ENCODE measurements at places on chromosomes 2 and 18. TPM values are rescaled to one million over a fixed set of nuclear protein-coding genes. Genes with fewer than 3 reads are reported as not detected.

FRZB gene
- not detected for total RNA-seq

NTSR2 gene
- not detected for total RNA-seq

HSPD1 gene
- total RNA-seq: 163 TPM

FAM136A gene
- 30.9 TPM for total RNA-seq

STAM2 gene
- total RNA-seq: 5.7 TPM

ANKRD30BL gene
- not detected for total RNA-seq

FSHR gene
- not detected for total RNA-seq

PFN4 gene
- total RNA-seq: not detected

TOGARAM2 gene
- total RNA-seq: 4.8 TPM

GLI2 gene
- not detected for total RNA-seq

GALNT3 gene
- 4.5 TPM for total RNA-seq

ANKRD29 gene
- not detected for total RNA-seq

CTAGE1 gene
- not detected for total RNA-seq

NEMP2 gene
- total RNA-seq: 7.8 TPM

IFIH1 gene
- 30.8 TPM for total RNA-seq
